ENCODE measurements at places on chromosomes 7 and 10. TPM values are rescaled to one million over a fixed set of nuclear protein-coding genes. Genes with fewer than 3 reads are reported as not detected.

The HELLS gene
- 3.3 TPM for total RNA-seq

The ACHE gene
- 0.55 TPM for total RNA-seq

The IRF5 gene
- 0.83 TPM for total RNA-seq

The PCDH15 gene
- total RNA-seq = 1.9 TPM

DNA sequence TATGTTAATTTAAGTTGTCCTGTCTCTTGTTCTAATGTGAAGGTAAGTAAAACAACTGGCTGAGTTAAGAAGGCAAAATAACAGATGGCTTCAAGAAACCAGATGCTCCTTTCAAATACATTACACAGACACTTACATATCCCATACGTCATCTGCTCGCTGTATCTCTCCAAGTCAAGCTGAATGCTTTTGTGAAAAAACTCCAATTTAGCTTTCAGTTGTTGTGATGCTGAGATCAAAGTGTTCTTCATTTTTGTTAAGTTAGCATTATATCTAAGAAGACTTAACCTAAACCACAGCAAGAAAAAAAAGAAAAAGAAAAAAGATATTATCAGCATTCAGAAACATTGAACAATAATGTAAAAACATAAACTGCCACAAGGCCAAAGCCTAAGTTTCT lies 18.5 kb upstream of the ERLIN1 start:
- DNase-seq = no peak

- DNase-seq = no peak
These were observed 16.8 kb upstream of the DPYSL4 start for GRCh38 chr10:132169766-132170560.

- no peak for DNase-seq
These were observed 74.5 kb downstream of the INSIG1 start for GRCh38 chr7:155371884-155372781.

- DNase-seq = no peak
These were observed 2.3 kb downstream of the AQP1 start for GRCh38 chr7:30913821-30914515.

DNA sequence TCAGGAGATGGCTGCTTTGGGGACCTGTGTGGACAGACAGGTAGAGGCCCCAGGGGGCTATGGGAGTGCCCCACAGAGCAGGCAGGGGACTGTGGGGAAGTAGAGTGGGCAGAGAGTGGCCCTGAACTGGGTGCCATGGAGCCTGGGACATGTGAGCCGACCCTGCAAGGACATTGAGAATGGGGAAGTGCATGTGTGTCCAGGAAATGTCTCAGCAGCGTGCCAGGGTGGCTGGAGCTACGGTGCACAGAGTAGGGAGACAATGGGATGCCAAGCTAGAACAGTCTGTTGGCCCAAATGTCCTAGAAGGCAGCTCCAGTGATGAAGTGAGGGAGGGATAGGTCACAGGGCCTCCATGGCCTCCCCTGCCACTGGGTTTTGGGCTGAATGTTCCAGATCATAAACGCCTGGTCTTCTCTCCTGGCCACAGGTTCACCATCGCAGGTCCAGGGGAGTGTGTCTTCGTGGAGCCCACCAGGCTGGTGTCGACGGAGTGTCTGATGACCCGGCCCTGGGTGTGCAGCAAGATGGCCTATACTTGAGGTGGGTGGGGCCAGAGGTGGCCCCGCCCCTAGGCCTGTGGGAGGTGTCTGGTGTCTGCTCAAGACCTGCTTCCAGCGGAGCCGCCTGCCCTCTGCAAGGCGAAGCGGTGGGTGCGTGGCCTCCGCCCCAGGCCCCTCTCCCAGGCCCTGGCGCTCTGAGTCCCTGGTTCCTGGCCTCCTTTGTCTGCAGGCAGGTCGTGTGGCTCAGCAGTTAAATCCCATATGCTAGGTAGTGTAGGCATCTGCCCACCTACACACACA lies 20.5 kb downstream of the CLEC2L start:
- no peak for DNase-seq

GRCh38 chr10:127798111-127798510 lies 61.1 kb downstream of the FOXI2 start:
- DNase-seq = no peak

DNA sequence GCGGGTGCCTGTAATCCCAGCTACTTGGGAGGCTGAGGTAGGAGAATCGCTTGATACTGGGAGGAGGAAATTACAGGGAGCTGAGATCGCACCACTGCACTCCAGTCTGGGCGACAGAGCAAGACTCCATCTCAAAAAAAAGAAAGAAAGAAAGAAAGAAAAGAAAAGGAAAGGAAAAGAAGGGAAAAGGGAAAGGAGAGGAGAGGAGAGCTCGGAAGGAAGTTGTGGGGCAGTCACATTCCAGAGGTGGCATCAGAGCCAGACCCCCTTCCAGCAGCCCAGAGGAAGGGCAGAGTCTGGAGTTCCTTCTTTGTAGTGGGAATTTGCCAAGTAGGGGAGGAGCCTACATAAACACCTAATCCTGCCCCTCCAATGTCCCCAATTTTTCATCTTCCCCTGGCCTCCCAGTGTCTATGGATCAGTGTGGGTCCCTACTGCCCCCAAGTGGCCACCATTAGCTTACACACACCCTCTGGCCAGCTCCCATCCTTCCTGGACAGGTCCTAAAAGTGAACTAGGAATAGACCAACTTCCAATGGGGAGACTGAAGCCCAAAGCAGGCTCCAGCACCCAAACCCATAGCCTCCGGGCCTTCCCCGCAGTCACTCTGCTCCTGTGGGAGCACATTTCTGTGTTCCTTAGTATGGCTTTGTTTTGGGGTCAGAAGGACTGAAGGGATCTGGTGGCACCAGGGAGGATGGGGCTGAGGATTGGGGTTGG lies 39.6 kb upstream of the HSPB1 start:
- peak; percentile 86 for DNase-seq

DNA sequence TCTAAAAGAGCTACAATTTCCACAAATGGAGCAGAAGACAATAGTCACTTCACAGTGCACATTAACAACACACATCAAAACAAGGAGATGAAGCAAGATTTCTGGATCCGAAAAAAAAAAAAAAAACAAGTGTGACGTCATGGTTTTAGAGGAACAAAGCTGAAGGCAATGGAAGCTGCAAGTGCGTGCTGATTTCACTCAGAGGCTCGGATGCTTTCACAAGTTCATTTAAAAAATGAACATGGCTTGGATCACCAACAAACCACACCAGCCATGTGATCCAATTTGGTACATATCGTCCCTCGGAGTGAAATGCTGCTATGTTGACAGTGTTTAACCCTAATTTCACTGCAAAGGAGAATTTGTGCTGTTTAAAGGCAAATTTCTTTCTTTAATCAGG lies 337.0 kb upstream of the PRKCQ start:
- DNase-seq = no peak

DNA sequence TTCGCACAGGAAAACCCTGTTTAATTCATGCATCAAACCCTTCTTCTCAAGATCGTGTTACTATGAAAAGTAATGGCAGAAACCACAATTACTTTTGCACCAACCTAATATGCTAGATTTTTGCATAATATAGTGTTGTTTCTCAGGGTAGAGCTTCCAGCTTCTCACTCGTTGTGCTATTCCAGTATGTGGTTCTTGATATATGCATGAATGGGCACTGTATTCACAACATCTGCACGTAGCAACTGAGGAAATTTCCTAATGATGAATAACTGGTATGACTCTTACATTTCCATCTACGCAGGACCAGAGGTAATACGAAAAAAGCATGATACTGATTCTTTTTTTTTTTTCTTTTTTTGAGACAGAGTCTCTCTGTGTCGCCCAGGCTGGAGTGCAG lies 326.6 kb upstream of the GALNT17 start:
- no peak for DNase-seq

DNA sequence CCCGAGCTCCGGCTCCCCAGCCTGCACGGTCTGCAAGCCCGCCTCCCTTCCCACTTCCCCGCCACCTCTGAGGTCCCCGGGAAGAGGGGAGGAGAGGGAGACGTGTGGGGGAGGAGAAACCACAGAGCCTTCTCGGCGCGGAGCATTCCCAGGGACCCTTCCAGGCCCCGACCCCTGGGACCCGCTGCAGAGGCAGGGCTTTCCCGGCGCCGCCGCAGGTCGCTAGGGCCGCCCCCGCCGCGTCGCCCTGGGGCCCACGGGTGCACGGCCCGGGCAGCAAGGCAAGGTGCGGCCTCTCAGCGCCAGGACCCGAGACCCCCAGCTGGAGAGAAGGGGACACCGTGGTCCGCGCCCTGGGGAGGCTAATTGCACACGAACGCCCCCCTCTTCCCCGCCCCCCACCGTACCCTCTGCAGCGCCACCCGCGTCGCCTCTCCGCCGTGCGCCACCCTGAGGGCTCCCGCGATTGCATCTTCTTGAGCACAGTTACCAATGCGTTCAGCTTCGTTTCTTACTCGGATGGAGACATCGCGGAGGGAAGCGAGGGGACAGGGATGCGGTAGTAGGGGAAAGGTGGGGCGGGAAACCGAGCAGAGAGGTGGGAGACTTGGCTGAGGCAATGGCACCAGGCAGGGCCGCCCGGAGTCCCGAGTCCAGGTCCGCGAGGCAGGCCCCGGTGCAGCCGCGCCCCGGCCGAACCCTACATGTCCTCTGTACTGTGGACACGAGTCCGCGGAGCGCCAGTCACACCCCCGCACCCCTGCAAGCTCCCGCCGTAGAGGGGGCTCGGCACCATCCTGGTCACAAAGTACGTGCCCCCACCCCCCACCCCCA lies 28.9 kb downstream of the SKIDA1 start:
- DNase-seq = peak; percentile 64

- no peak for DNase-seq
These were observed 42.5 kb downstream of the STK17A start for GRCh38 chr7:43625453-43625852.

DNA sequence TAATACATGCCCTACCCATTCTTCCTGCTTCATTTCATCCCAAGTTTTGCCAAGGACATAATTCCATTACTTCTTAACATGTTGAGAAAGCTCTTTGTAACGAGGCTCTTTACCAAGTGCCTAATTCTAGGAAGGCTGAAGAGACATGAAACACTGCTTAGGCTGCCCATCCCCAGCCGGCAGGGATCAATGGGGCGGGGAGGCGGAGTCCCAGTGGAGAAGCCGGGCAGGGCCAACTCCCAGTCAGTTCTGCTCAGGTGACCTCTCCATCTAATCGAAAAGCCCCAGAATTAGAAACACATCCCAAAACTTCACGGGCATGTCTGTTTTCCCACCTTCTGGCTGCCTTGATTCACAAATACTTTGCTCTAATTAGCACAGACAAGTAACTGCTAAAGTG lies 89.5 kb upstream of the LYZL1 start:
- no peak for DNase-seq

DNA sequence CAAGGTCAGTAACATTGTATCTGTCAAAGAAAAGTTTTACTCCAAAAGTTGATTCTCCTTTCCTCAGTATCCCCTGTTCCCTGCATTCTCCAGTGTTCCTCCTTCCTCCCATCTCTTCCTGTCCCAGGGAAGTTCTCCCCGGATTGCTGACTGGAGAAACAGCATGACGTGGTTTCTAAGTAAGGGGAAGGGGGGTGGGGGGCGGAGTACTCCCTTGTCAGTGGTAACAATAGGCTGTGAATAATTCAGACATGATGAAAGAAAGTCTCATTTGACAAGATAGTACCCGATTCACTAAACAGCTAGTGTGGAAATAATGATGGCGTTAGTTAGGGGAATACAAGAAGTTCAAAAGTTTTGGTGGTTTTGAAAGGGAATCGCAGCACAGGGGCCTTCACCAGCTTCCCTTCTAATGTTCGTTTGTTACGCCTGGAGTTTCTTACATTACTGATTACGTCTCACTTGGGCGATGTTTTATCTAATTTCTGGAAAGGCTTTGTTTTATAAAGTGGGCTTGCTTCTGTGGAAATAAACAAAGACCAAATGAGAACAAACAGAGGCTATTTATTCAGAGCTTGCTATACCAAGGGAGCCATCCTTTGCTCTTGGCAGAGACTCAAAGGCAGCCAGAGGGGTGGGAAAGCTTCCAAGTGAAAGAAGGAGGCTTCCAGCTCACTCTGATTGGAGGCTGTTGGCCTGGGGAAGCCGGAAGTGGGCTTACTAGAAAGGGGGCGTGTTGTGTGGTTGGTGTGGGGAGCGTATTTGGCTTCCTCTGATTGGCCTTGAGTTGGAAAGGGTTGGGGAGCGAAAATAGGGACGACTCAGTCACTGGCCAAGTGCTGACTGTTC lies 453.7 kb downstream of the SDK1 start:
- DNase-seq = no peak

GRCh38 chr7:42224391-42225003 lies 12.5 kb downstream of the GLI3 start:
- no peak for DNase-seq

GRCh38 chr7:151181011-151181431 lies 6.0 kb downstream of the ASB10 start:
- no peak for DNase-seq

GRCh38 chr10:107741971-107742370 lies 577.5 kb upstream of the SORCS1 start:
- no peak for DNase-seq

DNA sequence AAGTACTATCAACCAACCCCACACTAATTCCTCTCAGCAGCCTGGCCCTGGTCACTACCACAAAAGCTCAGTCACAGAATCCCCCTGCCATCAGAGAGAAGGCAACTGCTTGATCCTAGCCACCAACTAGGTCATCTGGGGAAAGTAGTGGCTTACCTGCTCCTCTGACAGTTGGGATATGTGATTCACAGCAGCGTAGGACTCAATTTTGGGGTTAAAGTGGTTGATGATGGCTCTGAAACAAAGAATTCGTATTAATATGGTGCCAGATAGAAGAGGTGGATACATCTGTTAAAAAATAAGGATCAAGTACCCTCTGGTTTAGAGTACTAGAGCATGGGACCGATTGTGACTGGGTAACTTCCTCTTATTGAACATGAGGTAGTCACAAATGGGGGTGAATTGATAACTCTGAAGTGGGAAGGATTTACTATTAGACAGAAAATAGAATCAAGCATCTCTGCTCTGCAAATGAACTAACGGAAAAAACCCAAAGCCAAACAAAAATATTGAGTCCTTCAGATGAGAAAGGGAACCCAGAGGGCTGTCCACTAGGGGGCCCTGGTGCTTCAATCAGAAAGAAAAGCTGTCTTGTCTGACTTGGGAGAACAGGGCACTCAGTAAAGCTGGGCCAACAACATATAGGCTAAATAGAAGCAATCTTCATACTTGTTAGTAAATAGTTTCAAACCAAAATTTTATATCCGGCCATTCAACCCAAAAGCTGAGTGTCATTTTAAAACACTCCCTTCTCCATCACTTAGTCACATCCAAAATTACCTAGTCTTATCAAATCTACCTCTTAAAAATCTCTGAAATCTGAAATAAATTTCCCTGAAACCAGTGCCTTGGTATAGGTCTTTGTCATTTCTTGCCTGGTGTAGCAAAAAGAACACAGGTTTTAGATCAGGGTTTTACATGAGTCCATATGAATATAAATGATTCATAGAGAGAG lies 45.9 kb upstream of the KCNIP2 start:
- DNase-seq = peak; percentile 89

- no peak for DNase-seq
These were observed 140.4 kb downstream of the ELFN1 start for GRCh38 chr7:1810521-1810920.

DNA sequence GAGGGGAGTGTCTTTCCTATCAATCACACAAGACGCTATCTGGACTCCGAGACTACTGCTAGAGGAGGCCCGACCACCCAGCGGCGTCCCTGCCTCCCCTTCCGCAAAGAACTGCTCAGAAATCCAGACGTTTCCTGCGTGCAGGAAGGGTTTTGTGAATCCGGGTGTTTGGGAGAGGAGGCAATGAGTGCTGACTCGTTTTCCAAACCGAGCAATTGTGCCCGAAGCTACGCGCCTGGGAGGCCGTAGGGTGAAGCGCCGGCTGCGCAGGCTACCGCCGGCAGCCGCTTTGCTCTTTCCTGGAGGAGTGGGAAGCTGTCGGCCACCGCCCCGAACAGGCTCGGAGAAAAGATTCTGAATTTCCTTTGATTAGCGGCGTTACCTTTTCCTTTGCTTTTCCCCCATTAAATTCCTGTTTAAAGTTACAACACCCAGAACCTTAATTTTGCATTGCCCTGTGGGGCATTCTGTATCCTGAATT lies 5.3 kb downstream of the VAX1 start:
- DNase-seq = no peak
